Stimulated activated CD8-positive, alpha-beta memory T cell treated with anti-CD3 and anti-CD28 coated beads, Interleukin-12 subunit alpha, Interleukin-12 subunit beta, amount 100 ng/mL, for 1 hour (primary cell): ENCODE measurements at places on chromosomes 2 and 18.

DNA sequence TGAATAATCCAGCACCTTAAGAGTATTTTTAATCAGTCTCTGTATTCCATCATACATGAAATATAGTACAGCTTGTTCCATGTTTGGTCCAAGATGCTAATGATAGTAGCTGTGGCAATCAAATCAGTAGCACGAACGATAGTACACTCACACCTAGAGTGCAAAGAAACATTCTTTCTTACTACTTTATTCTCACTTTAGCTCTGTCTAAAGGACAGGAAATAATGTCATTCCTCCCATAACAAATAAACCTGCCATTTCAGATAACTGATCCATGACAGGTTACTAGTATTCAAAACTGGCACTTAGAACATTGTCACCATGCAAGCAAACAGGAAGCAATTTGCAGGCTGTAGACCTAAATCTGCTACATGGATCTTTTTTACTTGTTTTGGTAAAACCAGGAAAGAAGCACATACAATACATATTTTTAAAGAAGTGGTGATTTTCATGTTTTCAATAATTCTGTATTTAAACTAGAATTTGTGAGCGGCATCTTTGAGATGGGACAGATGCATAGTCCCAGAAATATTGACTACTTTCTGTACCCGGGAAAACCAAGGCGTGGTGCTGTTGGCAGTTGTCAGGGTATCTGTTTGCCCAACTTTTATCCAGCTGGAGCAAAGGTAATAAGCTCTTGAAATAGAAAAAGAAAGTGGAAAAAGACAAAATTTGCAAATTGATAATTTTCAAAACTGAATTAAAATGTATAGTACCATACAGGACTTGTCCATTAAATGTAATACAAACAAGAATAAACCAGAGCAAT, 49.5 kb downstream of the IKZF2 start:
- DNase-seq, result no peak

- no peak for DNase-seq
Observed at GRCh38 chr2:219507581-219508443, 6.5 kb upstream of the ASIC4 start.

DNA sequence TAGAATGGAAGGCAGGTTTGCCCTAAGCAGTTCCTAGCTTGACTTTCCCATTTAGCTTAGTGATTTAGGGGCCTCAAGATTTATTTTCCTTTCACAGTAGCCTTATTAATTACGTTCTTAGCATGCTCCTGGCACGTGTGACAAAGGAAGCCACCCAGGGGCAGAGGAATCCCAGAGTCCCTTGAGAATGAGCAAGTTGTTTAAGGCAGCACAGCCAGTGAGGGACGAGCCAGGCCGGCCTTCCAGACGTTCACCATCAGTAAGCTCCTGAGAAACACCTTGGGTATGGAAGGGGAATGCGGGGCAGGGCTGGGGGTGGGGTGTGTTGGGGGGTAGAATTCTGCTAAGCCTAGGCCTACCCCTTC, 76.3 kb downstream of the SOWAHC start:
- no peak for DNase-seq

DNA sequence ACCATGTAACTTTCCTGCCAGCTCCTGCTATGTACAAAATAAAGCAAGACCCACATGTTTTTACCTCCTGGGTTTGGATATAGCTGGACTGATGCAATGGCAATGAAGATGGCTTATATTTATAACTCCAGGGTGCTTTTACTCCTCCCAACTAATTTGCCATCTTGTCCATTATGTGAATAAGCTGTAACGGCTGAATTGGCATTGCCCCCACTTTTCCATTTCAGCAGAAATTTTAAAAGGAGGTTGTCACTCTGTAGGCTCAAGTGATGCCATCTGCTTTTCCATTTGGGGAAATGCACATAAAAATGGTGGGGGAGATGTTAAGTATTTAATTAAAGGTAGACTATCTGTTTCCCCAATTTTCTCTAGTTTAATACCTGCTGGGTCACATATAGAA, 345.5 kb downstream of the ERBB4 start:
- no peak for DNase-seq

- DNase-seq, result no peak
Observed at GRCh38 chr18:28725876-28726275, 548.9 kb upstream of the CDH2 start.

DNA sequence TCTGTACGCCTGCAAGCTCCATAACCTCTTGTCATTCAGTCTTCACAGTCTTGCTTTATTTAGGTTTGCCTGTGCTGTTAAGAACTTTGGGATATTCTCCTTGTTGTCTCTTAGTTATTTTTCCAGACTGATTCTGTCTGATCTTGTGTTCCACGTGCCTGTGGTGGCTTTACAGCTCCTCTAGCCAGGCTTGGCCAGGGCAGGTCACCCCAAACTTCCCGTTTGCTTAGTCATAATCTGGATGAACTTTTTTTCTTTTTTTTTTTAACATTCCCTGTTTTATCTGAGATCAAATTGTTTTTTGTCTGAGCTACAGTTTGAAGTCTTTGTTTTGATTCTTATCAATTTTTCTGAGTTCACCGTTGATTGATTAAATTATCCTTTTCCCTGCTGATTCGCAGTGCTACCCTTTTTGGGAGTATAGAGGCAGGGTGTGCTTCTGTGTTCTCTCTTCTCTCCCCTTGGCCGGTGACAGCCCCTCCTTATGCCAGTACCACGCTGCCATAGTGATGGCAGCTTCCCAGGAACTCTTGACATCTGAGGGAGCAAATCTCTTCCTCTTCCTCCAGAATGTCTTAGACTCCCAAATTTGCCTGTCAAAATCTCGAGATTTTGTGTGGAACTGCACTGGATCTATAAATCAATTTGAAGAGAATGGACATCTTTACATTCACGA, 2.5 kb downstream of the SP100 start:
- DNase-seq, result no peak

- no peak for DNase-seq
Observed at GRCh38 chr2:148201075-148202004, 180.4 kb downstream of the MBD5 start.

GRCh38 chr2:220847589-220847988, 724.5 kb downstream of the EPHA4 start:
- no peak for DNase-seq

GRCh38 chr2:227610123-227610522, 4.5 kb downstream of the SCYGR3 start:
- no peak for DNase-seq

DNA sequence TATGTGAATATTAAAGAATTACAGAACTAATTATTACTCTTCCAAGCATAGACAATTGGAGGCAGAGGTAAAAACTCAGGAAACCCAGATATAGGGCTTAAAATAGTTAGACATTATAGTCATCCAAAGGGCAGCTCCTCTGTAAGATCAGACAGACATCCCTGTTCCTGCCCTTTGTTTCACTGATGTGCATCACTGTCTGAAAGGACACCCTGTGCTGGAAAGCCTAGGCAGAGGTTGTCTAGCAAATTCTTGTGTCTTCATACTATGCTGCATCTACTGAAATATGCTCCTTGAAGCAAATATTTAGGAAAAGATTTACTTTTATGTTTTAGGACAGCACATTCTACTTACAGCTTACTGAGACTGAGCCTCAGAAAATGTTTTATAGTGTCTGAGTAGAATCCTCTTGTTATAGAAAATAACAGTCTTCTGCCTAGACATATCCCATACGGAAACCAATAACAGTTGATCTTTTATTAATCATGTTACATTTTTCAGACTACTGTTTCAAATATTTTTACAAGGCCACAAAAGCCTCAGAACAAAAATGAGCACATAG, 977.3 kb upstream of the CDH2 start:
- no peak for DNase-seq

DNA sequence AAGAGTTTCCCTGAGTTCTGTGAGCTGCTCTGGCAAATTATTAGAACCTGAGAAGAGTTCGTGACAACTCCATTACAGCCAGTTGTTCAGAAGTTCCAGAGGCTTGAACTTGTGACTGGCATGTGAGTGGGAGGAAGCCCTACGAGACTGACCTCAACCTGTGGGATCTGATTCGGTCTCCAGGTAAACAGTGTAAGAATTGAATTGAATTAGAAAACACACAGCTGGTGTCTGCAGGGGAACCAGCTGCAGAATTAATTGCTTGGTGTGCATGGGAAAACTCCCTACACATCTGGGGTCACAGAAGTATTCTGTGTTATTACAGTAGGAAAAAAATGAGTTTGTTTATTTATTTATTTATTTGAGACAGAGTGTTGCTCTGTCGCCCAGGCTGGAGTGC, 14.0 kb upstream of the ITSN2 start:
- no peak for DNase-seq

GRCh38 chr2:222576171-222577081, 79.5 kb downstream of the FARSB start:
- no peak for DNase-seq

GRCh38 chr2:156630579-156631337, 194.6 kb downstream of the GPD2 start:
- DNase-seq, result no peak

GRCh38 chr18:22067109-22067508, 102.3 kb upstream of the GATA6 start:
- no peak for DNase-seq

- no peak for DNase-seq
Observed at GRCh38 chr18:26722565-26722931, 143.0 kb downstream of the AQP4 start.

DNA sequence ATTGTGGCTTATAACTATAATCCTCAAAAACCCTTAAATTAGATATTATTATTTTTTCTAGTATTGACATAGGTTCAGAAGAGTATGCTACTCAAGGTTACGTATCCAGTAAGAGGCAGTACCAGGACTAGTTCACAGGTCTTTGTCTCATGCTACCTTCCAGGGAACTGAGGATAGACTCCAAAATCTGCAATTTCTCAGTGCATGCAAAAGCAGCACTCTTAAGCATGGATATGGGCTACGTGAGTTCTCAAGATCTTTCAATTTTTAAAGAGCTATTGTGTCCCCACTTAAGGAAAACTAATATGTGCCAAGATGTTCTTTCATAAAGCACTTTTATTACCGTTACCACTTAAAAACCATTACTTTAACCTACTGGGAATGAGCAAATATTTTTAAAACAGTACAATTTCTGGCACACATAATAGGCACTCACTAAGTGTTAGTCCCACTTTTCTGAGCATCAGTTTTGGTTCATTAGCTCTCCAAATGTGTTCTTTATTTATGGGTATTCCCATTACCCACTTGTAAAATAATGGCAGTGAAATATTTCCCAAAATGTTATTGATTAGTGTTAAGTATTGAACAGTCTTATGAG, 113.8 kb upstream of the TTN start:
- DNase-seq, result no peak

DNA sequence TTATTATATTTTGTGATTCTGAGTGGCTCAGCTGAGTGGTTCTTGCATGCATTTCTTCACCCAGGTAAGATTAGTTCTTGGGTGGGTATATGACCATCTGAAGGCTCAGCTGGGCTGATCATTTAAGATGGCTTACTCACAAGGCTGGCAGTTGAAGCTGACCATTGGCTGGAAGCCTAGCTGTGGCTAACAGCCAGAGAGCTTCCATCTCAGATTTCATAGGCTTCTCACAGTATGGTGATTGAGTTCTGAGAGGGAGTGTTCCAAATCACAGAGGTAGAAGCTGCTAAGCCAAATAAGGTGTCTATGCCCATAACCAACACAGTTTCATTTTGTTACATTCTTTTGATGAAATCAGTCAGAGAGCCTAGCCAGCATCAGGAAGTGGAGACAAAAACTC, 117.4 kb upstream of the RPRM start:
- DNase-seq, result no peak

DNA sequence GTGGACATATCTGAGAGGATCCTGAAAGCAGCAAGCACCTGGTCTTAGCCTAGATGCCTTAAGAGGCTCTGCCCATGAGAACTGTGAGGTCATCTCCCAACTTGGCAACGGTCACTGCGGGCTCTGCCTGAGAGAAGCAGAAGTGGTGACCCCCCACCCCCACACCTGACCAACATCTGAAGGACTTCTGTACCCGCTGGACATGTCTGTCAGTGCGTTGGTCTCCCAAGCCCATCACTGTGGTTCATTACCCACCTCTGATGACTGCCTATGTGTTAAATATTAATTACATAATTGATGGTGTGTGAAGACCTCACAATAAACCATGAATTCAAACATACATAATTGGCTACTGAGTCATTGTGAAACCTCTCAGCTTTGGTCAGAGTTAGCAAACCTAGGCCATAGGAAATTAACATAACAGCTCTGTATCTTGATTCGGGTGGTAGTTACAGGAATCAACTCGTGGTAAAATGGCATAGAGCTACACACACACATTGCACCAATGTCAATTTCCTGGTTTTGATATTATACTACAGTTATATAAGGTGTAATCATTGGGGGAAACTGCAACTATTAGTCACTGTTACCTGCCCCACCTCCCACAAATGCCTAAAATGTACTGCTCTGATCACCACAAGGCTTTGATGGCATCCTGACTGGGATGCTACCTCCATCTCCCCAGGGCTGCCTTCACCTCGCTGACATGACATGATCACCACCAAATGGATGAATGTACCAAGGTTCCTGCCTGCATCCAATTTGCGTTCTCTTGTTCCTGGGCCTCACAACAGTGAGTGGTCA, 4.3 kb upstream of the GALNT1 start:
- no peak for DNase-seq

DNA sequence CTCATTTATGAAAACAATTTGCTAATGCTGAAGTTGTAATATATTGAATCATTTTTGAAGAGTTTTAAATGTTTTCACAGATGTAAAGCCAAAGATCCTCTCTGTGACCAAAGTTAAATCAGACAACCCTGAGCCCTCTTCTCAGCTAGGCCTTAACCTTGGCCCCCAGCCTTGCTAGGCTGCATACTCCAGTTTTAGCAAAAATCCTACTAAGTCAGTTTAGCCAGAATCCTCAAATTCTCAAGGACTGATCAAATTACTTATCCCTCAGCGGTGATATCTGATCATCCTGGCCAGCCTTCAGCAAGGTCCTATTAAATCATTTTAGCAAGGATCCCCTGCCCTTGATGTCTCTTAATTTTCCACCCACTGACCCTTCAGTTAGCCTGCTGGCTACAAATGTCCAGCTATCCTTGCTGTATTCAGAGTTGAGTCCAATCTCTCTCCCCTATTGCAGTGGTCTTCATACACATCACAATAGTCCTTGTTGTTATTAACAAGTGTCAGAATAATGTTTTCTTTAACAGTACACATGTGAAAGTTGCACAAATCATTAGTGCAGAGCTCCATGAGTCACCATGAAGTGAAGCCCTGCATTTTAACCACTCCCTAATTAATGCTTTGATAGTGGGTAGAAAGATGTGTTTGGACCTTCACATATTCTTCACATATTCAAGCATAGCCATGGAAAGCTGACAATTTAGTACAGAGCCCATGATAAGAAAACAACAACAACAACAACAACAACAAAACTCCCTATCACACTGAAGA, 206.4 kb downstream of the NBAS start:
- no peak for DNase-seq

GRCh38 chr2:110852051-110852450, 119.7 kb downstream of the ACOXL start:
- DNase-seq, result no peak
